ENCODE measurements at places on chromosomes 5 and 9. TPM values are rescaled to one million over a fixed set of nuclear protein-coding genes. Genes with fewer than 3 reads are reported as not detected.

- no peaks in the 10 kb centered on the region for H3K4me1 ChIP-seq
- no peak overlapping the region for H3K27ac ChIP-seq
- H3K27me3 ChIP-seq, result no peaks in the 10 kb centered on the region
Observed at GRCh38 chr5:21862986-21863385, 990.2 kb downstream of the CDH12 start.

STC2 gene
- 12.6 TPM for total RNA-seq

GRCh38 chr5:60836131-60836530 is 7.9 kb downstream of the ELOVL7 start:
- no peaks in the 10 kb centered on the region for H3K4me1 ChIP-seq
- no peak overlapping the region for H3K27ac ChIP-seq
- H3K27me3 ChIP-seq, result no peaks in the 10 kb centered on the region
- no peaks in the 10 kb centered on the region for H3K36me3 ChIP-seq
- no peak for DNase-seq

DNA sequence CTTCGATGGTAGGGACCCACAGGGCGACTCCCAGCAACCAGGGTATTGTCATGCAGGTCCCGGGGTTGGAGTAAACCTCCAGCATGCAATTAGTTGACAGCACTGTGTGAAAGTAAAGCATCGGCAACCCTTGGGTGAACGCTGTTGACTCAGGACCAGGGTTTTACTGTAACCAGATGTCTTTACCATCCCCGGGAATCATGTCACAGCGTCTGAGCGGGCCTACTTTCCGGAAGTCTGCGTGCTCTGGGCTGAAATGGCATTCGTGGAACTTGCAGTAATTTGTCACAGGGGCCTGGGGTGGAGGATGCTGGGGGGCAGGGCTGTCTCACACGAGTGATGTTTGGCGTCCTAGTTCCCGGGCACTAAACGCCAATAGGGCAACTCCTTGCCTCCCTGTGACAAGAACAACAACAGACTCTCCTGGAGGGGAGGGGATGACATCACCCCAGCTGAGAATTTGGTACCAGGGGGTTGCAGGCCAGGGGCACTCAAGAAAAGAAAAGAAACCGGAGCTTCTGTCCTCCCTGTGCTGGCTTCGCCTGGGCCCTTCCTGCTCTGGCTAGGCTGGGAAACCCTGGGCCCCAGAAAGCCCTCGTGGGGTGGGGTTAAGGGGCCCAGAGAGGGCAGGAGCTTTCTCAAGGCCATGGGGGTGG is 10.1 kb upstream of the UBAC1 start:
- H3K27ac ChIP-seq, result no peak overlapping the region
- H3K4me1 ChIP-seq, result peaks cover 37% of the 10 kb centered on the region
- DNase-seq, result no peak

DNA sequence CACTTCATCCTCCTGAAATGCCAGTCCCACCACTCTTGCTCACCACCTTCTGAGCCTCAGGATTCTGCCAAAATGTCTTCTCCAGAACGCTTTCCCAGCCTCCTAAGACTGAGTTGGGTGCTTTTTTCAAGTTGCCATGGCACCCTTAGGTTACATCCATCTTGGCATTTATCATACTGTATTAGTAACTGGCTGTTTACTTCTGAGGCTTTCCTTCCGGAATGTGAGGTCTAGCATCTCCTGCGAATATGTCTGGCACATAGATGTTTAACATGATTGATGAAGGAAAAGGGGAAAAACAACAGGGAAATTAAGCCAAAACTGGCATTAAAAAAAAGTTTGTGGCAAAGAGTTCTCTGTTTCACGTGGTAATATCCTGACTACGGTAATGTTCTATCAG is 24.9 kb downstream of the RNF130 start:
- no peak for DNase-seq
- H3K4me1 ChIP-seq, result peaks cover 37% of the 10 kb centered on the region
- no peaks in the 10 kb centered on the region for H3K36me3 ChIP-seq
- no peak overlapping the region for H3K4me3 ChIP-seq
